NCI-H748 treated with DMSO at 0.1 percent for 48 hours (cell line): ENCODE measurements at places on chromosomes 16 and 17.

- no peak for DNase-seq
These were observed 4.9 kb downstream of the JPH3 start for GRCh38 chr16:87607223-87607622.

- no peak for DNase-seq
These were observed 14.7 kb upstream of the TVP23A start for GRCh38 chr16:10833271-10833670.

DNA sequence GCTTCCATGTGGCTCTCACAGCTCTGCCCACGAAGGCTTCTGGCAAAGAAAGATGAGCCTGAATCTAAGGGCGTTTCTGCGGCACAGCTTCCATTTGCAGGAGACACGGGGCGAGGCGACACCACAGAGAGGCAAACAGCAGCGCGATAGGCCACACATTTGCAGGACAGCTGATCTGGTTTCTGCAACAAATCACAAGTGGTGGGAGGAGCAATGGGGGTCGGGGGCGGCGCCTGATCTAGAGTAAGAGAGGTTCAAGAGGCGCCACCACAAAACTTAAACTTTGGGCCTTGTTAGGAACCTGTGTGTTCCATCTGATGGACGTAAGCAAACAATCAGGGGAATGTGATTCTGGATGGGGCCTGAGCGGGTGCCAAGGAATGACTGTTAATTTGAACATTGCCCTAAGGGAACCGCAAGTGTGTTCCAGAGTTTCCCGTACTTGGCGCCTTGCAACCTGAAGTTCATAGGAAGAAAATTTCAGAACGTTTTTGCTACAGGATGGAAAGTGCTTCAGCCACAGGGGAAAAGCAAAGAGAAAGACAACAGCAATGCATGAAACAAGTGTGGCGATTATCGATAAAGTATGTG is 18.9 kb upstream of the ENPP7 start:
- DNase-seq: no peak

GRCh38 chr16:71254832-71255525 is 24.5 kb upstream of the HYDIN start:
- DNase-seq: no peak

DNA sequence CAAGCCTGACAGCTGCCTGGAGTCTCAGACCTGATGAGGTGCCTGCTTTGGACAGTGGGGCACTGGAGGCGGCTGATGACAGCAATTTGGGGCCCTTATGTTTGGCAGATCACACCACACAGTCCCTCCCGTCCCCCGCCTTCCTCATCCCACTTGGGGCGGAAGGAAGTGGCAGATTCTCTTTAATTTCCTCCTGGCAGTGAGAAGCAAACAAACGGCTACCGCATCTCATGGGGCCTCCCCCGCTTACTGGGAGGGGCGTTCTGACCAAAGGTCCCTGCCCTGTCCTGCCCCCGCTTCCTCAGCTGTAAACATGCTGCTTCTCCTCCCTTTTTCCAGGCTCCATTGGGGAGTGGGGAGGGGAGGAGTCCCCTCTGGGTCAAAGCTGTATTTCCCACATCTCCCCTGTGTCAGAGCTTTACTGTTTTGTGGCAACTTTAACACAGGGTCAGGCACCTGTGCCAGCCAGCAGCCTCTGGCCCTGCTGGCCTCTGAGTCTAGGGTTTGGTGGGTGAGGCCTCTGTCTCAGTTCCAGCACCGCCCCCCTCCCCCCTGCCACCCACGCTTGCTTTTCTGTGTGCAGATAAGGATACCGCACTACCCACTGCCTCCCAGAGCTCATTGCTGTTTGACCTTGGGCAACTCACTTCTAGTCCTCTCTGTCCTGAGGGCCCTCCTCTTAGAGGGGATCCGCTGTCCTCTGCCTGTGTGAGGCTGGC is 5.4 kb upstream of the NFATC3 start:
- no peak for DNase-seq

DNA sequence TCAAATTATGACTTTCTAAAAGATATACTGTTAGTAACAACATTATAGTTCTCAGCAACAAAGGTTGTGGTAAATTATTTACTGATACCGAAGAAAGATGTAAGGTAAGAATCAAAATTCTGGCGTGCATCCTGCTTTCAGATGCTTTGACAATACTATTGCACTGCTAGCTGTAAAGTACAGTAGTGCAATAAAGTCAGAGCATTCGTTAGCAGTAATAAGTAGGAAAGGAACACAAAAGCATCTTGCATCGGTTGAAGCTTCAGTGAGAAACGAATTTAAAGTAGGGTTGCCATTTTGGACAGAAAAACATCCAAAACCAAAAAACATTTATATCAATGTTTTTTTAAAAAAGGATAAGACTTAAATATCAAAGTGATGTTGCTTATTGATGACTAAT is 4.0 kb downstream of the SKA2 start:
- no peak for DNase-seq

DNA sequence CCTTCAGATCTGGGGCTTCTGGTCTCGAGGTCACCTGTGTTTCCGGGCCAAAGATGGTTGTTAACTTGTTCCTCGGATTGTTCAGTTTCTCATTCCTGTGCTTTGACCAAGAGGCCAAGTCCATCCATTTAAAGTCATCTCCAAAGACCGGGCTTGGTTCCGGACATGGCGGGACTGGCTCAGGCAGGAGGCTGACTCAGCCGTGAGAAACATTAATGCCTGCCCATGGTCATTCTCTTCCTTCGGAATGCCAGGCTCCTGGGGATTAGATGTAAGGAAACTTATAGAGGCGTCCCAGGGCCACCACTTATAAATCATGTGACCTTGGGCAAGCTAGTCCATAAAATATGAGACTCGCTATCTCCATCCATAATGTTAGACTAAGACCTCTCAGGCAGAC is 13.6 kb upstream of the NKD1 start:
- DNase-seq: no peak

- DNase-seq: no peak
These were observed 2.9 kb upstream of the CYLD start for GRCh38 chr16:50739031-50739430.

DNA sequence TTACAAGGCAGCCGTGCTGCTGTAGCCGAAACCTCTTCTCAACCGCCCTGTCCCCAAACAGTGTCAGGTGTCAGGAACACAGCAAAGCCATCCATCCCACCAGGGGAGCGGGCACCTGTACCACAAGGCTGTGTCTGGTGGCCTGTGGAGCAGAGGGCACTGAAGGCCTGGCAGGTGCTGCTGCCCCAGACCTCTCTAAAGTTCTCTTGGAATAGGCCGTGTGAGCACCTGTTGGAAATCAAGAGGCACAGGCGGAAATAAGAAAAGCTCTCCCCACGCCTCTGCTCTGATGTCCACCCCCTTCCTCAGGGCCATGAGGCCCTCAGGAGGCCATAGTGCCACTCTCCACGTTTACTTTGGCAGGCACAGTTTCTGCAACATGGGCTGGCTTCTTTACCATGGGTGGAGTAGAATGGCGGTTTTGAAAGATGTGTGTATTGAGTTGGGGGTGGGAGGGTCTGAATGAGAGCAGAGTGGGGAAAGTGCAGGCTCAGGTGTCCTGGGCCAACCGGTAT is 99.9 kb upstream of the ZNF750 start:
- no peak for DNase-seq

DNA sequence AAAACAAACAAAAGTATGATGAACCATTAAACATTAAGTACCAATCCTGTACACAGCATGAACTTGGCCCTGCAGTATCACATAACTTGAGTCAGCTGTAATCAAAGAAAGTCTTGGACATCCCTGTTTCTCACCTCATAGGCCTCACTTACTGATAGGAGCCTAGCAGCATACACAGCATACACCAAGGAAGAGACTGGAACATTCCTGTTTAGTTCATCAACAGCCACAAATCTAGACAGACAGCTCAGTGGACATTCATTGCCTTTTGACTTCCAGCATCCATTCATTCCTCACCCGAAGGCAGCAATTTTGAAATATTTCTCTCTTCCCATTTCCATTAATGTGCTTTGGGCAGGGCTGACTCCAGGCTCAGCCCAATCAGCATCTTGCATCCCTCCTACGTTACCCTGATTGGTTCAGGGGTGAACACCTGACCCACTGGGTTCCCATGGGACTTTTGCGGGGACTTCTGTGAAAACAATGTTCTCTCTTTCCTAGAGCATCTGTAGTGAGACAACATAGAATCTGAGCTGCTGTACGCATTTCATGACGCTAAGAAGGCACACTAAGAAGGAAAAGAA is 336.7 kb upstream of the ZFHX3 start:
- no peak for DNase-seq

DNA sequence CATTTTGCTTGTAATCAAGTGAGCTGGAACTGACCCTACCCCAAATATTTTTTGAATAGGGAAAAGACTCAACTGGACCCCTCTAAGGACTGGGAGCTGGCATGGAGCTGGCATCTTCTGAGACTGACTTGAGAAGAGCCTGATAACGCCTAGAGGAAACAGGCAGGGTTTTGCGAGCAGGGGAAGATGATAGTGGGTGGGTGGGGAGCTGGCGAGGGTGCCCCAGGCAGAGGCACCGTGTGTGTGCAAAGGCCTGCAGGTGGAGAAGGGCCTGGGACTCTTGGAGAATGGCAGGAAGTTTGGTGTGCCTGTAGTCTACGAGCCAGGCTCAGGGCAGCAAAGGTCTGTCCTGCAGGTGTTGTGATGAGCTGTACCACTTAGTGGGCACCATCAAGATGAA is 4.1 kb downstream of the CRISPLD2 start:
- DNase-seq: no peak
